Renal cortical epithelial cell (primary cell): ENCODE measurements at places on chromosomes 12 and 14.

DNA sequence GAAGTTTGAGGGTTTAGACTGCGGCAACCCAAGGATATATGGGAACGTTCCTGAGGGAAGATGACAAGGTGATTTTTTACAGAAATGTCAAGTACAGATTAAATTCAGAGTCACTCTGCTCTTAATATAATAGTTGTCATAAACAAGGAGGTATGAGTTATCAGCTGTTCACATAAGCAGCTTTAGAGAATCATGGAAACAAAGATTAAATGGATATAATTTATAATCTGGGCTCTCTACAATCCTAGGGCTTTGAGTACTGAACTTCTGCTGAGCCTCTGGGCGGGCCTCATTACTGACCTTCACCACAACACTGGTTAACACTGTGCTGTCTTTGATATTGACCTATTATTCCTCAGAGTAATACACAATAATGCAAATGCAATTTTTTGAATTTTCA is 577.8 kb downstream of the RPS29 start:
- no peak for DNase-seq

DNA sequence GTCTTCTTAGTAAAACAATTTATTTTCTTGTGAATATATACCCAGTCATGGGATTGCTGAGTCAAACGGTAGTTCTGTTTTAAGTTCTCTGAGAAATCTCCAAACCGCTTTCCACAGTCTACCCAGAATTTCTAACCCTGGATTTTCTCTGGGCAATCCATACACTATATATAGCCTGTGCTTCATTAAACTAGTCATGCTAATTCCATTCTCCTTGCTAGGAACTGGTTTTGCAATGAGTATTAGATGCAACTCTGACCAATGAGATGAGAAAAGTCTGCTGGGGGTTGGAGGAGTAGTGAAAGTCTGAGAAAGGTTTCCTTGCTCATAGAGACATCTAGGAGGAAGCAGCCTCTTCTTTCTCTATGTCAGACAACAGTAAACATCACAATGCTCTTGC is 196.1 kb upstream of the CDKN3 start:
- DNase-seq = no peak

DNA sequence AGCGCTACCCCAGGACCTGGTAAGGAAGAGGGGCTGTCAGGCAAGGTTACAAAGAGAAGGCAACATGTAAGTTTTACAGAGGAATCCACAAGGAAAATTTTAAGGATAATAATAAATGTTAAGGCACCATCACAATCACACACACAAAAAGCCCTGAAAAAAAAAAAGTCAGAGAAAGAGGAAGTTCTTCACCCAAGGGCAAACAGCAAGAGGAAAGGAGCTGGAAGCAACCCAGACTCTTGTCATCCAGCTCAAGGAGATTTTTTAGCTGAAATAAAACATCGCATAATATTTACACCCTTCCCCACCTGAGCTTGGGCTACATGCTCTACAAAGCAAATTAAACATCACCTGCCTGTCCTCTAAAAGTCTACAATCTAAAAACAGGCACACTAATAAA is 9.5 kb downstream of the SPTB start:
- DNase-seq = no peak

- DNase-seq = peak; percentile 49
Observed at GRCh38 chr12:93247313-93247991, 130.3 kb upstream of the NUDT4 start.

DNA sequence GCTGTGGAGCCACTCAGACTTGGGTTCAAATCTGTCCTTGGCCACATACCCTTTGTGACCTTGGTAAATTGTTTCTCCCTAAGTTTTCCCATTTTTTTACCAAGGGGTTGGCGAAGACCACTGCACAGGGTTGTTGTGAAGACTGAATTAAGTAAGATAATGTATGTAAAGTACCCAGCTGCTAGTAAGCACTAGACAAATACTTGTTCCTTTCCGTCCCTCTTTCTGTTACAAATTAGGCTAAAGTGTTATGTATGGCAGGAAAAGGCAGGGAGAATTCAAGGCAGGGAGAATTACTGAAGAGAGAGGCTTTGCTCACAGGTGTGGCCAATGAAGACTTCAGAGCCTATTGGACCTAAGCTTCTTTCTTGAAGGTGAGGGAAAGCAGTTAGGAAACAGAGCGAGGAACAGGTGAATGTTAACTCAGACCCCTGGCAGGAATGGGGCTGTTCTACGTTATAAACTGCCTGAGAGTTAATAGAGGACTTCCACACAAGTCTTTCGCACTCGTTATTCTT is 25.9 kb downstream of the ABHD12B start:
- DNase-seq = no peak

- peak; percentile 67 for DNase-seq
Observed at GRCh38 chr12:19846574-19846973, 407.3 kb downstream of the AEBP2 start.

DNA sequence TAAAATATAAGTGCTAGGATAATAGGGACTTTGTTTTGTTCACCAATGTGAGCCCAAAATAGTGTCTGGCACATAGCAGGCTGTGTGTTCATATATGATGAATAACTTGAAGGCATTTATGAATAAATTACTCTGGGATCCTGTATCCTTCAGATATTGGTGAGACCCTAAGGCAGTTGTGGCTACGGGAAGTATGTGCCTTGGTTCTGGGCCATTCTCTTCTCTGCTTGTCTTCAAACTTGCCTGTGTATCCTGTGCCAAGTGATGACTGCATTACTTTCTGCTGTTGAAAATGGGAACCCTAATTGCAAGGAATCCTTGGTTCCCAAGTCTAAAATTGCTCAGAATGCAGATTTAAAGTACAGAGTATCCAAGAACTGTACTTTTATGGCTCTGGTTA is 67.6 kb upstream of the KTN1 start:
- no peak for DNase-seq

DNA sequence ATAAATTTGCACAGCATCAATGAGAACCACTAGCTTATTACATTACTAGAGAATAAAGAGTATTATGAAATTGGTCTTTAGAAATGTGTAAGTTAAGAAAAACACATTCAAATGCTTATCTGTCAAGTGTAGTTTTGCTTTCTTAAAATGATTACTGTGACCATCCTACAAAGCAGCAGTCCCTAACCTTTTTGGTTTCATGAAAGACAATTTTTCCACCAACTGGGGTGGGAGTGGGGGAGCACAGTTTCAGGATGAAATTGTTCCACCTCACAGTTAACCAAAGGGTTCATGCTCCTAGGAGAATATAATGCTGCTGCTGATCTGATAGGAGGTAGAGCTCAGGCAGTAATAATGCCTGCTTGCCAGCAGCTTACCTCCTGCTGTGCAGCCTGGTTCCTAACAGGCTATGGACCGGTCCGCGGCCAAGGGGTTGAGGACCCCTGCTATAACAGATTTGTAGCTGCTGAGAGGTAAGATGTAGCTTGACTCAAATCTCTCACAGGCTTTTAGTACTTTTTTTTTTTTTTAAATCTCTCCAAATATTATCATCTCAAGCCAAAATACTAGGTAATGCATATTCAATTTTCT is 45.4 kb downstream of the PPP4R3A start:
- no peak for DNase-seq

GRCh38 chr12:123858176-123858575 is 96.1 kb downstream of the DNAH10 start:
- no peak for DNase-seq

DNA sequence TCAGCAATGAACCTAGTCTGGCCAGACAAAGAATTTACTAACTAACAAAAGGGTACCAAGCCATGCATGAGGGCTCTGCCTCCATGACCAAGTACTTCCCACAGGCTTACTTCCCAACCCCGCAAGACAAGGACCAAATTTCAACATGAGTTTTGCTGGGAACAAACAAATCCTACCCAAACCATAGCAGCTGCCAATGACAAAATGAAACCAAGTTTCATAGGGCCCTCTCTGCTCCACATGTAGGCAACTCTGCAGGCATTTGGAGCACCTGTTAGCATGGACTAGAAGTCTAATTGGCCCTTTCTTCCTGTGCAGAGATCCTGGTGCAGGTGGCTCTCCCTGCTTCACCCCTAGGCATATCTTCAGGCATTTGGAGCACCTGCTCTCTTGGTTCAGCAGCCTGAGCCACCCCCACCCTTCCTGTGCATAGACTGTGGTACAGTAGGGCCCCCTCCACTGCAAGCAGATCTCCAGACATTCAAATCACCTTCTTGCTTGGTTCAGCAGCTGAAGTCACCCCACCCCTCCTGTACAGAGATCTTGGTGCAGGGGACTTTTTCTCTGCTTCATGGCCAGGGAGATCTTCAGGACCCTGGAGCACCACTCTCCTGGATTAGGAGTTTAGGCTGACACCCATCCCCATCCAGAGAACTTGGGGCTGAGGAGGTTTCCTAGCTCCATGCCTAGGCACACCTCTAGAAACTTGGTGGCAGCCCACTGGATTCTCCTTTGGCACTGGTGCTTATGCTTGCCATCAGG is 308.7 kb downstream of the RPAP3 start:
- DNase-seq = no peak
